ENCODE measurements at places on chromosomes 7 and 10.

GRCh38 chr7:128352153-128352537, 8.4 kb upstream of the RBM28 start:
- H3K27ac ChIP-seq, result no peak overlapping the region
- DNase-seq, result no peak
- no peaks in the 10 kb centered on the region for H3K4me1 ChIP-seq

- no peak overlapping the region for H3K4me3 ChIP-seq
- no peaks in the 10 kb centered on the region for H3K4me1 ChIP-seq
- H3K36me3 ChIP-seq, result no peaks in the 10 kb centered on the region
- DNase-seq, result no peak
- H3K27me3 ChIP-seq, result no peaks in the 10 kb centered on the region
- no peak overlapping the region for H3K27ac ChIP-seq
These were observed 133.1 kb upstream of the PPP1R3A start for GRCh38 chr7:114051871-114052331.

- no peaks in the 10 kb centered on the region for H3K27me3 ChIP-seq
- no peak for DNase-seq
- H3K4me3 ChIP-seq, result no peak overlapping the region
These were observed 56.4 kb upstream of the ANKRD1 start for GRCh38 chr10:90977162-90977854.

- no peak overlapping the region for H3K27ac ChIP-seq
- DNase-seq, result no peak
- H3K27me3 ChIP-seq, result no peaks in the 10 kb centered on the region
- no peaks in the 10 kb centered on the region for H3K36me3 ChIP-seq
- no peaks in the 10 kb centered on the region for H3K4me1 ChIP-seq
These were observed 147.7 kb upstream of the AKR1E2 start for GRCh38 chr10:4678023-4678950.

DNA sequence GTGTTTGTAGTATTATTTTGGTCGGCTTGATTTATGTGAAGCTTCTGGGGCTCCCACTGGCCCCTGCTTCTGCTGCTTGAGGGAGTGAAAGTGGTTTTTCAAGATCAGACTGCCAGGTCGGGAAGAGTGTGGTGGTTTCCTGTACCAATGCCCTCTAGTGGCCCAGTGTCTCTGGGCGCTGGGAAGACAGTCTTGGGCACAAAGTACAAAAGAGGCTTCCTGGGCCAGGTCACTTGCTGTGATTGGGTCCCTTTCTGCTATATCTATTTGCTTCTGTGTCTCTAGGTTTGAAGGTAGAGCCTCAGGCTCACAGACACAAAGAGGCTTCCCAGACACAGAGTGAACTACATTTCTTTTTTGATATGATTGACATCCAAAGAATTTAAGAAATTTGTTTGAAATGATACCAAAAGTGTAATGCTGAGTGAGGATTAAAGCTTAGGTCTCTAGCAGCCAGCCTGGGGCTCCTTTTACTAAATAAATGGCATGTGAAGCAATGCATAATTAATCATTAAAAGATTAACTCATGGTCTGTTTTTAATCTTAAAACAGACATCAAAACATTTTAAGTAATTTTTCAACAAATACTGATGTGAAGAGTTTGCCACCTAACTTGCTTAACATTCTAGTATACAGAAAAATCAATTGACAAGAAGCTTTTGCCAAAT, 36.3 kb downstream of the ABCB1 start:
- peak; percentile 15 for DNase-seq
- H3K4me3 ChIP-seq, result no peak overlapping the region
- no peaks in the 10 kb centered on the region for H3K36me3 ChIP-seq
- no peaks in the 10 kb centered on the region for H3K4me1 ChIP-seq

DNA sequence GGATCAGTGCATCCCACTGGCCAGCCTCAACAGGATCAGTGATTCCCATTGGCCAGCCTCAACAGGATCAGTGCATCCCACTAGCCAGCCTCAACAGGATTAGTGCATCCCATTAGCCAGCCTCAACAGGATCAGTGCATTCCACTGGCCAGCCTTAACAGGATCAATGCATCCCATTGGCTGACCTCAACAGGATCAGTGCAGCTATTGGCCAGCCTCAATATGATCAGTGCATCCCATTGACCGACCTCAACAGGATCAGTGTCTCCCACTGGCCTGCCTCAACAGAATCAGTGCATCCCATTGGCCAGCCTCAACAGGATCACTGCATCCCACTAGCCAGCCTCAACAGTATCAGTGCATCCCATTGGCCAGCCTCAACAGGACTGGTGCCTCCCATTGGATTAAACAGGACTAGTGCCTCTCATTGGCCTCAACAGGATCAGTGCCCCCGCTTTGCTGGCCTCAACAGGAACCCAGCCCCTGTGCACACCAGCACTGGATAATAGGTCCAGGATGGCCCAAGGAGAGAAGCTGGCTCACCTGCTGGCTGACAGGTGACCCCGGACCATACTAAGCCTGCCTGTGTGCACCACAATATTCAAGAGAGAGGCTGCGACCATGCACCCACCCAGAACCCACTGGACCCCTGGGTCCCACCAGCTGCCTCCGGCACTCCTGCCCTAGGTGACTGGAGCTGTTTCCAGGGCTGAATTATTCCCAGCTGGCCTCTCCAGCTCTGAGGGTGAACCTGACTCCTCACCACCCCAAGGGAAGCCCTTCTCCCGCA, 59.9 kb downstream of the PDGFA start:
- no peaks in the 10 kb centered on the region for H3K27me3 ChIP-seq
- no peak overlapping the region for H3K27ac ChIP-seq
- H3K4me3 ChIP-seq, result no peak overlapping the region
- H3K36me3 ChIP-seq, result no peaks in the 10 kb centered on the region
- no peaks in the 10 kb centered on the region for H3K4me1 ChIP-seq
- DNase-seq, result no peak

- H3K4me3 ChIP-seq, result no peak overlapping the region
- H3K27me3 ChIP-seq, result no peaks in the 10 kb centered on the region
- no peaks in the 10 kb centered on the region for H3K36me3 ChIP-seq
- H3K4me1 ChIP-seq, result no peaks in the 10 kb centered on the region
These were observed 1.0 kb downstream of the PRR15 start for GRCh38 chr7:29564496-29565223.

- H3K4me3 ChIP-seq, result no peak overlapping the region
- no peaks in the 10 kb centered on the region for H3K27me3 ChIP-seq
- H3K36me3 ChIP-seq, result no peaks in the 10 kb centered on the region
- peaks cover 22% of the 10 kb centered on the region for H3K4me1 ChIP-seq
These were observed 15.5 kb upstream of the RALA start for GRCh38 chr7:39607865-39608264.

- H3K4me3 ChIP-seq, result no peak overlapping the region
- no peaks in the 10 kb centered on the region for H3K27me3 ChIP-seq
- H3K4me1 ChIP-seq, result no peaks in the 10 kb centered on the region
- DNase-seq, result no peak
- H3K27ac ChIP-seq, result no peak overlapping the region
These were observed 34.3 kb upstream of the WASHC2A start for GRCh38 chr10:50033481-50033880.

Data from naive thymus-derived CD4-positive, alpha-beta T cell (primary cell).